ENCODE measurements at places on chromosomes 2 and 18.

DNA sequence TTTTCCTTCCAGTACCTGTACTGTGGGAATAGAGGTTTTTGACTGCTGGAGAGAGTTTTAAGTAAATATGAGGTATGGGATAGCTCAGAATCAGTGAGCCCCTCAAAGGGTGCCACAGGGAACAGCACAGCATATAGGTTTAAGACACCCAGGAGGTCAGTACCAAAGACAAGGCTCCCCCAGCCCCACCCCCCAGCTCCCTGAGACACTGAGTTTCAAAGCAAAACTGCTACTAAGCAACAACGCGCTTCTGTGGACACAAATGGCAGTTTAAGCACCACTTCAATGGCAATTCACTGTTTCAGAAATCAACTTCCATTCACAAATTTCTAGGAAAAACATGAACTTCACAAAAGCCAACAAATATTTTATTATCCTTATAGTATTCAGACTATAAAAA, 15.2 kb downstream of the E2F6 start:
- DNase-seq = peak; percentile 46

- DNase-seq = no peak
Observed at GRCh38 chr2:234973008-234973407, 21.2 kb downstream of the SH3BP4 start.

DNA sequence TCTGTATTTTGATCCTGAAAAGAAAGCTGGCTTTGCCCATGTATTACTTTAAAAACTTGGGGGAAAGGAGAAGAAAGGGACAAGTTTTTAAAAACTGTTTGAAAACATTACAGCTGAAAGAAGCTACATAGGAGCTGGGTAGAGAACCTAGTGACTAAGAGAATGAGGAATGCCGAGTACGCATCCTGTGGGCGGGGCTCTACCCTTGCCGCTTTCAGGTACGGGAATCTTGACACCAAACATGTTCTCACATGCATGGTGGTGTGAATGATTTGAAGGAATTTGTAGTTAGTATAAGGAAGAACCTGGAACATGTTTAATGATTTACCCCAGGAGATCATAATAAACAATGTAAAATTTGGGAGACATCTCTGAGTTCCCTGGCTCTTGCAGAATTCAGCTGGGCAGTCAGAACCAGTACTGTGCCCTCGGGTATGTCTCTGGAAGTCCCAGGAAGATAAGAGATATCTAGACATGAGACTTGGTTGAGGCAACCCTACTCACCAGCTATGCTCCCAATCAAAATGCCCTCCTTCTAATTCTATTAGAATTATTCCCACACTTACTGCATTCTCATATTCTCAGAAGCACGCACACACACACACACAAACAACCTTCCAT, 16.5 kb upstream of the TGFA start:
- no peak for DNase-seq

- DNase-seq = no peak
Observed at GRCh38 chr2:156538083-156538504, 101.9 kb downstream of the GPD2 start.

DNA sequence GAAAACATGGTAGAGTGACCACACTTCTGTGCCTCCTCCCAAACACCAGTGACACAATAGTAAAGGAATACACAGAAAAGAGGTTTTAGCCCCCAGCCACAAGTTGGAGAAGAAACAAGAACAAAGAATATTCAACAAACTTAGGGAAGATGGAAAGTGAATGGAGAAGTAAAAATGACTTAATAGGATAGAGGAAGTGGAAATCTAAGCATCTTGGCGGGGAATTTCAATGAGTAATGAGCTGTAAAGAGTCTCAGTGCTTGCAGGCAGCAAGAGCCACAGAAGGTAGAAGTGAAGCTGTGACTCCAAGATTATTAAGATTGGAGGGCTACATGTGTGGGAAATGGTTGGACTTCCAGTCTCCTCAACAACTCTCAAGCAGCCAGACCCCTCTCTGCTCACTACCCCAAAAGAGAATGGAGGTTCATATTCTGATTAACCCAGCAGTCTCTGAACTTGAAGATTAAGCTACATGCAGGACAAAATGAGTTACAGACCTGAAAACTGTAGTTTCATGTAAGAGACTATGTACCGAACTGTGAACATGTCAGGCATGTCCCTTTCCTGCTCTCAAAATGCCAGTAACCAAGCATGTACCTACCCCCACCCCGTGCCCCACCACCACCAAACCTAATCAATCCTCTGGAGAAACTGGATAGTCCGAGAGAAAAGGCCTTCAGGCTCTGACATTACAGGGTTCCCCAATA, 16.9 kb upstream of the HNRNPLL start:
- DNase-seq = no peak

- DNase-seq = no peak
Observed at GRCh38 chr2:11343368-11343649, 1.1 kb downstream of the ROCK2 start.

DNA sequence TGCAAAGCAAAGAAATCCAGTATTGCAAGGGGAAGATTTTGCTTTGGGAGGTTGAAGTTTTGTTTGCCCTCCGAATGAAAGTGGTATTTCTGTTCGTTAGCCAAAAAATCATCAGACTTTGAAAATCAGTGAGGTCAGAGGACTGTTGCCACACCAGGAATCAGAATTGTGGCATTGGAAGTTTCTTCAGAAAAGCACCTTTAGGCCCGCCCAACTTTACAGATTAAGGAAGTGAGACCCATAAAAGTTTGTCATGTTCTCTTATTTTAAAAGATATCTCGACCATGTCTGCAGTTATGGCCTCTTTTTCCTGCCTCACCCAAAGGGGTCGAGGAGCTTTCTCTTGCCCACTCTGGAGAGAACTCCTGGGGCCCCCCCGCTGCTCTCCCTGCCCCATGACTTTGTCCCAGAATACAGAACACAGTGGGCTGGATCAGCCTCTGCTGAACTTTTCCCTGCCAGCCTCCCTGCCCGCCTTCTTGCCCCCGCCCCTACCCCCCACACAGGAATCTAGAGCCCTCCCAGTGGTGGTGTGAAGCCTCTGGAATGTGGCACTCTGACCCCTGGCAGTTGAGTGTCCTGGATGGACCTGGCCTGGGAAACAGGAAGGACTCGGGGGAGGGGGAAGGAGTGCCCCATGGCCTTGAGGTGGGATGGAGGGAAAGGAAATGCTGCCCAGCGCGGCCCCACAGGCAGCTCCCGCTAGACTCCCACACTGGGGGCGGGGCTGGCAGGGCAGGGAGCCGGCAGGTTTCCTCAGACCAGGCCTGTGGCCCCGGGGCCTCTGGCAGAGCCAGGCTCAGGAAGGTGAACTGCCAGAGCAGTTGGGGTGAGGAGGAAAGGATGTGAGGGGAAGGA, 25.3 kb downstream of the CRIM1 start:
- no peak for DNase-seq

DNA sequence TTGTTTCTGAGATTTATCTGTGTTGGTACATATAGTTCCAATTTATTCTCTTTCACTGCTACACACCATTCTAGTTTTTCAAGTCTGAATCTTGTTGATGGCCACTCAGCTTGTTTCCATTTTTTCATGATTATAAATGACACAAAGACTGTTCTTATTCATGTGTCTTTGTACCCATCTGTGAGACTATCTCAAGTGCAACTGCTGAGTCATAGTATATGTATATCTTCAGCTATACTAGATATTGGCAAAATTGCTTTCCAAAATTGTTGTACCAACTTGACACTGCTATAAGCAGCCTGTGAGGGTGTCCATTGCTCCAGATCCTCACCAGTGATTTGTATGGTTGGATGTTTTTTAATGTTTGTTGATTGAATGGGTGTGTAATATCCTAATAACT, 37.2 kb upstream of the RTN4 start:
- no peak for DNase-seq

GRCh38 chr18:49613641-49614151, 51.8 kb downstream of the LIPG start:
- DNase-seq = no peak

DNA sequence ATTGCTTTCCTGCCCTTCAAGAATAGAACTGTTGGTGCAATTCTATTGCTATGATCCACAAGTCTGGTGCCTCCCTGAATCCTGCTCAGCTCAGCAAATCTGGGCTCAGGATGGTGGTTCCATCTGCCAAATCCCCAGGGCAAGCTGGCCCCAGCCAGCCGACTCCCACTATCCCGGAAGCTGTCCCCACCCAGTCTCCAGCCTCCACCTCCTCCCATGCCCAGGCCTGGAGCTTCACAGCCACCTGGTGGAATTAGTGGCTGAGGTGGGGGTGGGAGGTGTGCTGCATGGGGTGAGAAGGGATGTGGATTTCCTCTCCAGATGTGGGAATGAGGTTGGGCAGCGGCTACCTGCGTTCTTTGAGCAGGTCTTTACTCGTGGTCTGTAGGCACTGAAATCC, 119.3 kb upstream of the SMAD2 start:
- DNase-seq = peak; percentile 22

GRCh38 chr2:148459377-148459778, 185.2 kb upstream of the EPC2 start:
- no peak for DNase-seq

- no peak for DNase-seq
Observed at GRCh38 chr2:111119822-111120252, 877 bp upstream of the BCL2L11 start.

GRCh38 chr2:239322416-239323086, 78.3 kb downstream of the HDAC4 start:
- no peak for DNase-seq

DNA sequence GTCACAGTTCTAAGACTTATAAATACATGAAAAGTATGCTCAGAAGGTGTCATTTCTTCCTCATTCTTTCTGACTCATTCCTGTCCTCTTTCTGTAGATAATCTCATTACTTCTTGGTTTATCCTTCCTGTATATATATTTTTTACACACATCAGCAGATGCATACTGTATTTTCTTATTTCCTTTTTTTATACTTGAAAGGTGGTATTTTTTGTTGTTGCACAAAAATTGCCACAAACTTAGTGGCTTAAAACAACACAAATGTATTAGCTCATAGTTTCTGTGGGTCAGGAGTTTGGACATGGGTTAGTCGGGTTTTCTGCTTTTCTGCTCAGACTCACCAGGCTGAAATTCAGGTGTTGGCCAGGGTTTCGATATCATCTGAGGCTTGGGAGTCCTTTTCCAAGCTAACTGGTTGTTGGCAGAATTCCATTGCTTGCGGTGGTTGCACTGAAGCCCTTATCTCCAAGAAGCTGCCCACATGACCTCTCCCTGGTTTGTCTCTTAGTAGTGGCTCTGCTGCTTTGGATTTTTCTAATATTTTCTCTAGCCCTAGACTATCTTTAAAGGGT, 162.6 kb downstream of the FMNL2 start:
- peak; percentile 68 for DNase-seq

GRCh38 chr2:51649366-51649765, 617.4 kb upstream of the NRXN1 start:
- DNase-seq = no peak

Data from thyroid gland (tissue), 4 donors.